ENCODE measurements at places on chromosomes 11 and 22. TPM values are rescaled to one million over a fixed set of nuclear protein-coding genes. Genes with fewer than 3 reads are reported as not detected.

- DNase-seq: no peak
Observed at GRCh38 chr22:30234786-30235470, 11.6 kb downstream of the LIF start.

- DNase-seq: no peak
Observed at GRCh38 chr11:96282625-96283220, 60.3 kb downstream of the MAML2 start.

DNA sequence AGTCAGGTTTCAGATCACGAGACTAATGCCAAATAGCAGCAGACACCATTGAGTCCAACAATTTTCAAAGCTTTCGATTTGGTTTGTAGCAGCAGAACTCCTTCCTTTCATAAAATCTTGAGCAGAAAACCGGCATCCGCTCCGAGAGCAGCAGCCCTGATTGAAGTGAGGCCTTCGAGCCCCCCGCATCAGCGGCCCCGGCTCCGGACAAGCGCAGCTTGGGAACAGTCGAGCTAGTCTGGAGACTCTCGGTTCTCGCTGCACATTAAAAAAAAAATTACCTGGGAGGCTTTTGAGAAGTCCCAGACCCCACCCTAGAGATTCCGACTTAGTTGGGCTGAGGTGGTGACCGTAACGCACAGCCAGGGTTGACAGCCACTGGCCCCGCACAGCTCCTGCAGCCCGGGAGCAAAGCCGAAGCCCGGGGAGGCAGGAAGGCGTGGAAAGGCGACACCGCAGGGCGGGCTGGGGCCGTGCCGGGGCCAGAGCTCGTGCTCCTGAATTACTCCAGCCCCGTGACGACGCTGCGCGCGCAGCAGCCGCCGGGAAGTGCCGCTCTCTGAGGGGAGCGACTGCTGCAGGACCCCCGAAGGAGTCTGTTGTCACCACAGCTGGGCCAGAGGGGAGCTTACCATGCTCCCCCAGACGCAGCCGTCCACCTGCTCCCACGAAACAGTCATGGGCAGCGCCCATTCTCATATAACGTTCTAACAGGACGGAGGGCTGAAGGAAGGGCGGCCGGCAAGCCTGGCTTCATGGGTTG is 57.8 kb downstream of the SPATA19 start:
- no peak for DNase-seq

Gene CNTF
- 2.9 TPM for total RNA-seq

DNA sequence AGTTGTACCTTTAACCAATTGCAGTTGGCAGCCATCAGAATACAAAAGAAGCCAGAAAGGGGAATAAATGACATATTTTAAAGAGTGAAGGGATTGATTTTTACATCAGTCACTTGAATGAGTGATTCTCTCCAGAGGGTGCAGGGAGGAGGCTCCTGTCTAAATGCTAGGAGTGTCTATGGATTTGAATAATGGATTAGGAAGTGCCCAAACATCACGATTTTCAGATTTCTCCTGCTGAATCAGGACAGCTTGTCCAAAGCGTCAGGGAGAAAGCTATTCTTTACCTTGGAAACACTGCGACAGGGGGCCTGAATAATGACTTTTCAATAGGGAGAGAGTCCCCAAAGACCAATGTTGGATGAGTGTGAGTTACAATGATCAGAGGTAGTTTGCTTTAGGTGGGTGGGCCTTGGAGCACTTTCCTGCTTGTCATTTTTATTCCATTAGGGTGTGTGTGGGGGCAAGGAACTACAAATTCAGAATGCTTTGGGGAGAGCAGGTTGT is 735.5 kb downstream of the KCNA4 start:
- no peak for DNase-seq

Gene AIFM3
- 0.55 TPM for total RNA-seq

Data from CD4-positive, alpha-beta memory T cell (primary cell).